ENCODE measurements at places on chromosomes 1 and 21. TPM values are rescaled to one million over a fixed set of nuclear protein-coding genes. Genes with fewer than 3 reads are reported as not detected.

GBP6 gene
- total RNA-seq = 0.18 TPM

FAM177B gene
- total RNA-seq = not detected

SLC6A9 gene
- 0.77 TPM for total RNA-seq

ZNF648 gene
- total RNA-seq = 1.1 TPM

ERICH3 gene
- total RNA-seq = not detected

OLFML2B gene
- total RNA-seq = 1.1 TPM

UBASH3A gene
- not detected for total RNA-seq

GPR25 gene
- not detected for total RNA-seq

PTCH2 gene
- 0.03 TPM for total RNA-seq

RASSF5 gene
- 0.56 TPM for total RNA-seq

LIN9 gene
- total RNA-seq = 6.8 TPM

IL19 gene
- total RNA-seq = not detected

RGS8 gene
- not detected for total RNA-seq

LAX1 gene
- total RNA-seq = not detected

BARHL2 gene
- 0.11 TPM for total RNA-seq

ATP5PB gene
- total RNA-seq = 683 TPM

TCHH gene
- 0.27 TPM for total RNA-seq

FCMR gene
- total RNA-seq = 1.7 TPM

BMP8B gene
- total RNA-seq = 6.2 TPM

PGBD5 gene
- total RNA-seq = 0.80 TPM

ECM1 gene
- 192 TPM for total RNA-seq

POMGNT1 gene
- total RNA-seq = 120 TPM

ANGPTL3 gene
- total RNA-seq = not detected

TFF2 gene
- not detected for total RNA-seq

SLC6A17 gene
- 6.9 TPM for total RNA-seq

TRNP1 gene
- 29.5 TPM for total RNA-seq

ADAM15 gene
- 62.0 TPM for total RNA-seq

KCNK1 gene
- total RNA-seq = 0.45 TPM

F5 gene
- not detected for total RNA-seq

GPR137B gene
- 105 TPM for total RNA-seq

FAM131C gene
- total RNA-seq = 0.26 TPM

KCNJ15 gene
- not detected for total RNA-seq
